HFF-Myc (cell line): ENCODE measurements at places on chromosomes 1 and 21.

DNA sequence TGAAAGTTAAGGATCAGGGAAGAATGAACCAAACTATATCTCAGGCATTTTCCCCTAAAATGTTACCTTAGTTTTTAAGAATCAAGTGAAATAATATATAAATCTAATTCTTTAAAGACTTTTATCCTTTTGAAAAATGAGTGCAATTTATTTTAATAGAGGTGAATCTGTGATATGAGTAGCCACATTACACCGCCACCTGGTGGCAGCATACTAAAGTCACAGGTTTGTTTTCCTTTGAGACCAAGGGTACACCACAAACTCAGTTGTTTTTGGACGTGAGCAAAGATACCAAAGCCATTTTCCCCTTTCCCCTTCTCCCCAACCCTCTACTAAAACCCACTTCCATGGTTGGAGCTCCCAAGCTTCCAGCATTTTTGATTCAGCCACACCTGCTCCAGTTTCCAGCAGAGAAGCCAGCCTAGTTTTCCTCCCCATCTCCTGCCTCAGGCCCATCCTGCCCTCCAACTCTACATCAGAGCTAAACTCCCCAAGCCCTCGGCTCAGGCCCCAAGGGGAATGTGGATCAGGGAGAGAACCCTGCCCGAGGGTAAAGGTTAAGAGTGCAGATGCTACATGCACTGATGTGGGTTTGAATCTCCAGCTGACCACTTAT lies 22.9 kb upstream of the LDLRAP1 start:
- DNase-seq: peak; percentile 21

- DNase-seq: no peak
Measured at GRCh38 chr21:42663860-42664535, 10.6 kb downstream of the PDE9A start.

DNA sequence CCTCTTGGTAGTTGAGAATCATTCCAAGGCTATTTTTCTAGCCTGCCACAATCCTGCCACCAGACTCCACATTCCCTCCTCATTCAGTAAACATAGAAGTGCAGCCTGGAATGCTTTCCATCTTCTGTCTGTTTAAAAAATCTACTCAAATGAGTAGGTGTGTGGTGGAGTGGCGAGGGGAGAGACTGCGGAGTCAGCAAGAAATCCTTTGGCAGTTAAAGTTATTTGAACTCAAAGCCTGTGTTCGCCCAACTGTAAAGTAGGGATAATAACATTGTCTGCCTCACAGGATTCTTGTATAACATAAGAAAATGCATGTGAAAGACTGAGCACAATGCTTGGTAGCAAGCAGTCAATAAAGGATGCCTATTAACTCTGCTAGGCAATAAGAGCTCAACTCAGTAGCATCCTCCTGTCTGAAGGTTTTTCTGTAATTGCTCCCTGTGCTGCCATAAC lies 22.2 kb upstream of the DPT start:
- DNase-seq: no peak

- no peak for DNase-seq
Measured at GRCh38 chr1:17837233-17838030, 82.3 kb downstream of the ACTL8 start.

DNA sequence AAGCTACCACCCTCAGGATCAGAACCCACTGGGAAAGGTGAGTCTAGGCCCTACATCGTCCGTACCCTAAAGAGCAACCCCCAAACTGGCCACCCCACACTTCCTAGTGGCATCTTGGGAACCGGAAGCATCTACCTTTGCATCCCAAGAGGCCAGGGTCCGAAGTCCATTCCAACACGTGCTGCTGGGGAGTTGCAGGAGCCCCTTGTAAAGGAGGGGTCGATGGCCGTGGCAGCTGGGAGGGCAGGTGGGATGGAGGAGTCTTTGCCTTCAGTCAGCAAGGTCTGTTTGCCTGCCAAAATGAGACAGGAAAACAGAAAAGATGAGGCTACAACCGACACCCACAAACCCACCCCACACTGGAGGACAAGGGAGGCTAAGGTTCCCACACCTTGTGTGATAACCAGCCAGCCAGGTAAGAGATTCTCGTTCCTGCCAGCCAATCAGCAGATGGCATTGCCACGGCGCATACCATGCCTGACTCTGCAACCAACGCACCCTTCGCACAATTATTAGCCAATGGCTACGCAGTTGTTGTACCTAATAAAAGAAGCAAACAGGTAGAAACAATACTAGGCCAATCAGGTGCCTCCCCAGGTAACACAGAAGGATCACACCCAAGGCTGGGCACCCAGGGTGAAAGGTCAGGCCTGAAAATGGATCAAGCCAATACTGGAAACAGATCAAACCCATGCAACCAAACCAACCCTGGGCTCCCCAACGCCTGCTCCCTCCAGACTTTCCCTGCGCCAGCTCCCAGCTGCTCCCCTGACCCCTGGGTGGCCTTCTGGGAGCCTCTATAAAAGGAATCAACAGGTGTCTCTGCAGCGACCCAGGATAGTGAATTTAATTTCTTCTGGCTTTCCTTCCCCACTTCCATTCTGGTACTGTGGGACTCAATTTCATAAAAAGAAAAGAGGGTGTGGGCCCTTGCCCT lies 35.6 kb downstream of the CASZ1 start:
- no peak for DNase-seq

DNA sequence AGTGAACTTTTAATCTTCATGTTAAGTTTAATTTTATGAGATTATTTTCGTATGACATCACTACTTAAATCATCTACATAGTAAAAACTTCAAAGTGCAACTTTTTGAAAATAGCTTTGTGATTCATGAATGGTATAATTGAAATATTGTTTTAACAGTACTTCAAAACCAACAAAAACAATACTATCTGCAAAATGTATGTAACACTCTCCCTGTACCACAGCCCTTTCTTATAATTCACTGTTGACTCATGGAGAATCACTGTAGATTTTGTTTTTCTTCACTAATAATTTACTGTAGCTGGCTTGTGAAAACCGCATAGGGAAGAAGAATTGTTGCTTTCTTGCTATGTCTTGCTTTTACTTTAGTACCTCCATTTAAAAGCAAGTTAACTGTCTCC lies 301.4 kb upstream of the ADAMTS5 start:
- DNase-seq: no peak

DNA sequence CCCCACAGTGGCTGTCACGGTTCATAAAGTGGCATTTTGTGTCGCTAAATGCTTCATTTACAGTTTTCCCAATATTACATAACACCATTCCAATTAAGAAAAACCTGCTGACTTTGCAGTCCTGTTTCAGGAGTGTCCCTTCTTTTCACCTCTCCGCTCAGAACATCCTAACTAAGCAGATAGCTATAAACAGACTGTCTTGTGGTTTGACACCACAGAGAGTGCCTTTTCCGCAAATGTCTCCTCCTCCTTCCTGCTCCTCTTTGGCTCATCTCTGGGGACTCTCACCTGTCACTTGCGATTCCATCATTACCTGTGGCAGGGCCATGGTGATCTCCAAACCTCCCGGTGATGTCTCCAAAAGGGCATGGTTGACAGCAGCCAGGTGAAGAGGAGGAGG lies 119.0 kb downstream of the CNIH3 start:
- no peak for DNase-seq

DNA sequence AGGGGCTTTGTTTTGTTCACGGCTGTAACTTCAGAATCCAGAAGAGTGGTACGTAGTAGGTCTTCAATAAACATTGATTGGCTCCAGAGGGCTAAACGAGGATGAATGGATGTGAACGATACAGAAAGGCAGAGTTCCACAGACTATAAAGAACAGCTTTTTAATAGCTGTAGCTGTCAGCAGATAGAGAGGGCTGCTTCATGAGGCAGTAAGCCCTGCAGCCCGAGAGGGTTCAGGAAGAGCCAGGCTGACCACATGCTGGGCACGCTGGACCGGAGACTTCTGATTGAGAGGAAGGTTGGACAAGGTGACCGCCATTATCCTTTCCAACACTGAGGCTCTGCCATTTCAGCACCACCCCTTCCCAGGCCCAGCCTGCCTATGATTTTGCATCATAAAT lies 45.3 kb downstream of the KIRREL1 start:
- DNase-seq: no peak

DNA sequence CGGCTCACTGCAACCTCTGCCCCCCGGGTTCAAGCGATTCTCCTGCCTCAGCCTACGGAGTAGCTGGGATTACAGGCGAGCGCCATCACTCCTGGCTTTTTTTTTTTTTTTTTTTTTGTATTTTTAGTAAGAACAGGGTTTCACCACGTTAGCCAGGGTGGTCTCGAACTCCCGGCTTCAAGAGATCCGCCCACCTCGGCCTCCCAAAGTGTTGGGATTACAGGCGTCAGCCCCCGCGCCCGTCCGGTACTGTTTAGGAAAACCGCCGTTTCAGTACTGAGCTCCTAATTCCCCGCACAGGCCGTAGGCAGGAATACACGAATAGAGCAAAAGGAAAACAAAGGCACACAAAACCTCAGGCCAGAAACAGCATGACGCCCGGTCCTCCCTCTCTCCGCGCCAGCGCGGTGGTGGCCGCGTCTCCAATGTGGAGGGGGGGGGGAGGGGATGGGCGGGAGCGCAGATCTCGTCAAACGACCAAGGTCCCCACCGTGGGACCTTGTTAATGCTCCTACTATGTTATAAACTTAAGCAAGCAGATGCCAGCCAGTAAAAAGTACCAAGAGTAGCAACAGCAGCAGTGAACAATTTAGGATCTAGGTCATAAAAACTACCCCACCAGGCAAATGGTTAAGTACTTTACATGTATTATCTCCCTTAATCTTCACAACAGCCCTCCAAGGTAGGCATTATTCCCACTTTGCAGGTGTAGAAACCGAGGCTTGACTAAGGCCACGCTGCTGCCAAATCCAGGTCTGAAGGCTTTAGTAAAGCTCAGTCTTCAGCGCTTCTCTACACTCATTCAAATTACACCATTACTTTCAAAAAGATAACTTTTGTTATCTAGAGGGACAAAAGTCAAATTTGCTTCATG lies 648 bp upstream of the ADAR start:
- DNase-seq: no peak

- DNase-seq: no peak
Measured at GRCh38 chr1:95966866-95967265, 732.9 kb downstream of the RWDD3 start.

- DNase-seq: no peak
Measured at GRCh38 chr21:37784591-37785318, 131.5 kb downstream of the KCNJ6 start.

- no peak for DNase-seq
Measured at GRCh38 chr21:34817821-34818661, 149.2 kb downstream of the CLIC6 start.

- DNase-seq: peak; percentile 75
Measured at GRCh38 chr1:17488995-17489767, 49.7 kb upstream of the RCC2 start.

- no peak for DNase-seq
Measured at GRCh38 chr1:223840254-223840653, 5.5 kb downstream of the TP53BP2 start.

GRCh38 chr1:100463791-100464424 lies 74.0 kb upstream of the GPR88 start:
- peak; percentile 22 for DNase-seq

DNA sequence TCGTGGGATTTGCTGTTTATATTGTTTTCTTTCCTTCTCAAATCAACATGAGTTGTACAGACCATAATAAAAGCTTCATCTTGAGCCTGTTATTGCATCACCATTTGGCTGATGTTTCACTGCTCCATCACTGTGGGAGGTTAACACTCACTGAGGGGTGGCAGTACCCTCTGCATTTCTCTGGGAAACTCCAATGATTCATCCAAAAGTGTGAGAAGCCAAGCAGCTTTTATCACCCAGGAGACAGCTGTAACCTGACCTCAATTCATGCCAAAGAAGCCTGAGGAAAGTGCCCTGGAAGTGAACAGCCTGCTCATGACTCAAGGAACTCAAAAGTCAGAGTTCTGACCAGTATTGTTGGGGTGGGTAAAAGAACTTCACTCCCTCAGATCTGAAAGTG lies 84.1 kb downstream of the GPR88 start:
- DNase-seq: peak; percentile 86

- DNase-seq: no peak
Measured at GRCh38 chr1:151510020-151510405, 1.2 kb upstream of the CGN start.

DNA sequence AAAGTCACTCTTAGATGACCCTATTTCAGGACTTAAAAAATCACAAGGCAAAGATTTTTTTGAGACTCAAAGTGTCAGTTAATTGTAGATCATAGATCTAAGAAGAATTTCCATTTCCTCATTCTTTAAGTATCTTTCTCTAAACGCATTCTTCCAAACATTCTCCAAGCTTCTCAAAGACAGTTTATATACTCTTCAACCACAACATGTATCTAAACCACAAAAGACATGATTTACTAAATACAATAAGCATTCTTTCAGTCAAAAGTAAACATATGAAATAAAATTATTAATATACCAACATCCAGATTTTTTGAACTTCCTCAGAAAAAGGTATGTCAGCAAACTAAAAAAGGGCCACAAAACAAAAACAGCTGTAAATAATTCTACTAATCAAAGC lies 24.4 kb downstream of the RC3H1 start:
- no peak for DNase-seq

GRCh38 chr1:58096714-58097113 lies 449.8 kb downstream of the OMA1 start:
- no peak for DNase-seq

DNA sequence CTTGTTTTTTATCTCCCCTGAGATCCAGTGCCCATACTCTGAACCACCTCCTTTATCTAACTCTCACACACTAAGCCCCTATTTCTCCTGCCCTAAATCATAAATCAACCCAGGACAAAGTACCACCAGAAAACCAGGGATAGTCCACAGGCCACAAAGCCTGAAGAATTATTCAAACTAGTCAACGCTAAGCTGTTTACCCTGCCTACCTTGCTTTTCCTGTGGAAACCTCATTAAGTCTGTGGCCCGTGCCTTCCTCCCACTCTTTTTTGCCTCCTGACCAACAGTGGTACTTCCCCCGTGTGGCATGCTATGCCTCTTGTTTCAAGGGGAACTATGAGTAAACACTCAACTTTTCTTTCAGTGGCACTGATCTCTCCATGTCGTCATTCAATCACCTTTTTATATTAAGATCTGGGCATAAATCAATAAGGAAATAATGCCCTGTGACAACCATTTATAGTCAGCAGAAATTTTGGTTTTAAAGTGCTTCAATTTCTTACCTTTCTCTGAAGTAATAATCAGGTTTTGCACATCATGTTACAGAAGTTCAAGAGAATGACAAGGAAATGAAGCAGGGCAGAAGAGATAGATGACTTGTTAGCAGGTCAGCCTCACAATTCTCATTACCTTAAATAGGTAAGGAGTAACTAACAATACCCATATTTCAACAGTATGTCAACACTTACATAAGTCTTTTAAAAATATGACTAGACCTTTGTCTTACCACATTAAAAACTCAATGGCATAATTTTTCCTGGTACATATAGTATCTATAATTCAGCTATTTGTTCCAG lies 32.1 kb downstream of the EYA3 start:
- DNase-seq: no peak

DNA sequence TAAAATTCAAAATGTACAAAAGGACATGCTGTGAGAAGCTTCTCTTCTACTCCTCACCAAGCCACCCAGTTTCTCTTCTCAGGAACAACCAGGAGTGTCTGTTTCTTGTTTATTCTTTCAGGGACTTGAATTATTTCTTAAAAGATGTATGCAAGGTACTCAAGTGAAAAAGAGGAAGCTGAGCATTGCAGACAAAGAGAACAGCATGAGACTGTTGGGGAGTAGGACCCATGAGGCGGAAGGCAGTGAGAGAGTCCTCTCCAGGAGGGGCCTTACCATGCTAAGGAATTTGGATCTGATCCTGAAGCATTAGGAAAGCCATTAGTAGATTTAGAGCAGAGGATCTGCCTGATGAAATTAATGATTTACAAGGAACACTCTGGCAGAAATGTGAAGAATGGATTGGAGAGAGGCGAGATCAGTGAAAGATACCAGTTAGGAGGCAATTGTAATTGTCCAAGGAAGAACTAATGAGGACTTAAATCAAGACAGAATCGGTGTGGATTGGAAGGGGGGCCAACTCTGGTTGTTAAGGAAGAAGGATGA lies 14.7 kb upstream of the SSX2IP start:
- no peak for DNase-seq
